Thyroid gland (tissue), 4 donors: ENCODE measurements at places on chromosomes 1 and 21. TPM values are rescaled to one million over a fixed set of nuclear protein-coding genes. Genes with fewer than 3 reads are reported as not detected.

DNA sequence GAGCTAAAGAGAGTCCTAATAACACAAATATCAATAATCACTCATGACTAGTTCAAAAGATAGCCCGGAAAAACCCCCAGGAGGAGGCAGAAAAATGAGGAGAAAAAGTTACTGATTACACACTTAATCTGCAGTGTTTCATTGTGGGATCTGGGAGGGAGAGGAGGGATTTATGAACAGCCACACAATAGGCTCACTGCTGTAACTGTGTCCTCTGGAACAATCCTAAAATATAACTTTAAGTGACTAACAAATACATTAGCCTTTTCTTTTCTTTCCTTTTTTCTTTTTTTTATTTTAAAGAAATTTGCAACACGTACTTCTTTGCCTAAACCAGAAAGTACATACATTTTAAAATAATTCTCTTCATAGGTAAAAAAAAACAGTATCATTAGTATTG lies 106.3 kb upstream of the LBR start:
- H3K4me3 ChIP-seq = no peak overlapping the region
- no peak overlapping the region for H3K27ac ChIP-seq
- H3K27me3 ChIP-seq = no peaks in the 10 kb centered on the region
- DNase-seq = no peak

The ZBTB8B gene
- total RNA-seq = not detected

GRCh38 chr1:202367271-202367670 lies 18.8 kb downstream of the PPP1R12B start:
- no peaks in the 10 kb centered on the region for H3K27me3 ChIP-seq
- no peak for DNase-seq
- no peak overlapping the region for H3K4me3 ChIP-seq
- H3K4me1 ChIP-seq = peaks cover 11% of the 10 kb centered on the region
- no peak overlapping the region for H3K27ac ChIP-seq
- no peaks in the 10 kb centered on the region for H3K36me3 ChIP-seq

The SDC3 gene
- total RNA-seq = 13.2 TPM

DNA sequence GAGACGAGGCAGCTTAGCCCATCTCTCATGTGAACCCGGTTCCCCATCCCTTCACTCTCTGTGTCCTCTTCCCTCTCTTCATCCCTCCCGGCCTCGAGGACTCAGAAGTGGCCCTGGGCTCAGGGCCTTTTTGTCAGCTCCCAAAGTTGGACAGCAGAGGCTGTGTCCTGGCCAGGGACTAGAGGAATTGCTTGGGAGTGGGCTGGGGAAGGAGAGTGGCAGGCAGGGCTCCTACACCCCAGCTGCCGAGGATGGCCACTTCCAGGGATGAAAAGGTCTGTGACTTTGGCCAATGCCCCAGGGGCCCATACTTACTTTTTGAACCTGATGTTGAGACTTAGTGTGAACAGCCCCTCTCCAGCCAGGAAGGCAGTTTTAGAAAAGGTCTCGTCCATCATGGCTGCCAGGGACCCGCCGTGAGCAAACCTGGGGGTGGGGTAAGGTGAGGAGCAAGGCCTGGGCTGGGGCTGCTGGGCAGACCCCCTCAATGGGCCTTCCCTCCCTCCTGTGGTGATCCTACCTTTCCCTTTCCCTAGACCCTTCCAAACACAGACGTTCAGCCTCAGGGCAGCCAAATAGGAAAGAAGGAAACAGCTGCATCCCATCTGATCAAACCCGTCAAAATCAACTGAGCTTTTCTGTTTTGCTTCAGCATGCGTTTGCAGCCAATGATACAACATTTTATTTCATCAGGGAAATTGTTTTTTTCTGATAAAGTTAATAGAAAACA lies 5.5 kb downstream of the THEM5 start:
- H3K27me3 ChIP-seq = no peaks in the 10 kb centered on the region
- H3K4me1 ChIP-seq = no peaks in the 10 kb centered on the region
- no peak overlapping the region for H3K27ac ChIP-seq
- H3K36me3 ChIP-seq = no peaks in the 10 kb centered on the region
- DNase-seq = no peak
- H3K4me3 ChIP-seq = no peak overlapping the region

DNA sequence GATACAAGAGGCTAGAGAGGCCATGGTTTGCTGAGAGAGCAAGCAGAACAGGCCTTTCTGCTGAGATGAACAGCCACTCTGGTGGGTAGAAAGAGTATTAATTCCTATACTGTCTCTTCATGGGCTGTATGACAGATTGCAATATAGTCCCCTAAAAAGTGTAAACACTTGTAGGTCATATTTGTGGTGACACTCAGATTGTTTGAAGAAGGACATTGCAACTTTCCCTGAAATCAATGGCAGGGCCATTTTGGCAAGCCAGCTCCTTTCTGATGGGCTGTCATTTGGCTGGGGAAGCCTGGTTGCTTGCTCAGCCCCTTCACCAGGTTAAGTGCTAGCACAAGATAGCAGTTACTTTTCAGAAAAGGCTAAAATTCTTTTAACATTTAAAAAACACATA lies 27.5 kb downstream of the RAB4A start:
- no peak for DNase-seq
- H3K27ac ChIP-seq = no peak overlapping the region
- no peaks in the 10 kb centered on the region for H3K36me3 ChIP-seq

The LRRC3 gene
- 0.78 TPM for total RNA-seq

DNA sequence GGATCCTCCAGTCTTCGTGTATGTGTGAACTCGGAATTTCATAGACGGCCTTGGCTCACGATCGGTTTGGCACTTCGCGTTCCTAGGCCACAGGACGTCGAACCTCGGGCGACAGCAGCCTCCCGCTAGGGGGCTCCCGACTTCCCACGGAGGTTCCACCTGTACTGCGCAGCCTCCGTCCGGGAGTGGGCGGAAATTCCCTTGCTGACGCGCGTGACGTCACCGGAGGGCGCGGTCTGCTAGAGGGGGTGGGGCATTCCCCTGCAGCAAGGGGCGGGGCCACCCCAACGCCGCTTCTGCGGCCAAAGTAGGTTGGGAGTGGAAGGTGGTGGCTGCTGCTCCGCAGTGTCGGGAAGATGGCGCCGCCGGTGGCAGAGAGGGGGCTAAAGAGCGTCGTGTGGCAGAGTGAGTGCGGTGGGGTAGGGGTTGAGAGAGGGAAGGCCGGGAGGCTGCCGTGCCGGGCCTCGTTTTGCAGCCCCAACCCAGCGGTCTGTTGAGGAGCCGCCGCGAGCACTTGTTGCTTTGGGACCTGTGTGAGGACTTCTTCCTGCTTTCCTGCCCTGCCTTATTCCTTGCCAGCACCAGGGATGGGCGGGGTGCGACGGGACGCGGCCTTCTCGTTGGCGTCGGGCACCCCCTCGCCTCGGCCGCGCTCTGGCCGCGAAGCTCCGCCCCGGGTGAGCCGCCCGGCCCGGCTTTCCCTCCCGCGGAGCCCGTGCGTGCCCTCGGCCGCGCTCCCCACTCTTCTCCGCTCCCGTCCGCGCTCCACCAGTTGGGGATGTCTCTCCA lies at the start of gene STXBP3:
Gene STXBP3 (plus strand): TSS at position 293 of the 789 bp plus-strand sequence. CDS start 64 bp downstream, at position 357.
- no peaks in the 10 kb centered on the region for H3K27me3 ChIP-seq
- H3K27ac ChIP-seq = peak within 1 kb of the TSS; percentile 94
- peaks cover 23% of the 10 kb centered on the region for H3K4me1 ChIP-seq
- H3K36me3 ChIP-seq = no peaks in the 10 kb centered on the region

DNA sequence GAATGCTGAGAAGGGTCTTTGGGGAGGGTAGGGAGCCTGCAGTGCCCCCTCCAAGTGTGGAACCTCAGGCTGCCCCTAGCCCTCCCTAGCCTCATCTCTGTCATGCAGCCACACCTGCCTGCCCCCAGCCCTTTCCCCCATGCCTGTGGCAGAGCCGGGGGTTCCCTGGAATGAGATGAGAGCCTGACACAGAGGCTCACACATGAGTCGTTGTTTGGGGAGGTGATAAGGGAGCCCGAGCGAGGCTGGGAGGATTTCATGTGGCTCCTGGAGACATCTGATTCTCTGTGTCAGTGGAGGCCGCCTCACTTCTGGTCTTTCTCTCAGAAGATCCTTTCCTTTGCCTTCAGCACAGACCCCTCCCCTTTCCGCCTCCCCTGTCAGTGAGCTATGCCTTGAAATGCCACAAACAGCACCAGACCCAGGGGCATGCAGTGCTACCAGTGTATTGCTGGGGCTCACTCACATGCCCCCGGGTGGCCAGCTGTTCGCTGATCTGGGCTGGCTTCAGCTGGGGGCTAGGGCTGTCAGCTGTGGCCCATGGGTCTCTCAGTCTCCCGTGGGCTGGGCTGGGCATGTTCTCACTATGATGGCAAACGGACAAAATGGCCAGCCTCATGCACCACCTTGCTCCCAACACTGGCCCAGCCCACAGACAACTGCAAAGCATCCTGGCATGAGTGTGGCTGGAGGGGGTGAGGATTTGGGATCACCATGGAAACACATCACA lies 102.6 kb downstream of the AJAP1 start:
- no peak overlapping the region for H3K27ac ChIP-seq
- no peak overlapping the region for H3K4me3 ChIP-seq
- no peaks in the 10 kb centered on the region for H3K27me3 ChIP-seq
- H3K4me1 ChIP-seq = no peaks in the 10 kb centered on the region

- H3K36me3 ChIP-seq = no peaks in the 10 kb centered on the region
- no peak overlapping the region for H3K27ac ChIP-seq
- no peak overlapping the region for H3K4me3 ChIP-seq
- no peaks in the 10 kb centered on the region for H3K4me1 ChIP-seq
These were observed 46.6 kb downstream of the SLC30A7 start for GRCh38 chr1:100942304-100943046.

- peak; percentile 97 for DNase-seq
- H3K27ac ChIP-seq = peak overlapping the region; percentile 99
- peak overlapping the region; percentile 99 for H3K4me3 ChIP-seq
- H3K4me1 ChIP-seq = peaks cover 42% of the 10 kb centered on the region
- H3K27me3 ChIP-seq = no peaks in the 10 kb centered on the region
These were observed 4.5 kb downstream of the HDGF start for GRCh38 chr1:156746728-156747631.

The FLG2 gene
- not detected for total RNA-seq

The CFHR2 gene
- total RNA-seq = not detected

GRCh38 chr1:168923521-168924136 lies 182.9 kb upstream of the ATP1B1 start:
- no peak overlapping the region for H3K27ac ChIP-seq
- no peaks in the 10 kb centered on the region for H3K4me1 ChIP-seq
- H3K4me3 ChIP-seq = no peak overlapping the region
- no peak for DNase-seq

DNA sequence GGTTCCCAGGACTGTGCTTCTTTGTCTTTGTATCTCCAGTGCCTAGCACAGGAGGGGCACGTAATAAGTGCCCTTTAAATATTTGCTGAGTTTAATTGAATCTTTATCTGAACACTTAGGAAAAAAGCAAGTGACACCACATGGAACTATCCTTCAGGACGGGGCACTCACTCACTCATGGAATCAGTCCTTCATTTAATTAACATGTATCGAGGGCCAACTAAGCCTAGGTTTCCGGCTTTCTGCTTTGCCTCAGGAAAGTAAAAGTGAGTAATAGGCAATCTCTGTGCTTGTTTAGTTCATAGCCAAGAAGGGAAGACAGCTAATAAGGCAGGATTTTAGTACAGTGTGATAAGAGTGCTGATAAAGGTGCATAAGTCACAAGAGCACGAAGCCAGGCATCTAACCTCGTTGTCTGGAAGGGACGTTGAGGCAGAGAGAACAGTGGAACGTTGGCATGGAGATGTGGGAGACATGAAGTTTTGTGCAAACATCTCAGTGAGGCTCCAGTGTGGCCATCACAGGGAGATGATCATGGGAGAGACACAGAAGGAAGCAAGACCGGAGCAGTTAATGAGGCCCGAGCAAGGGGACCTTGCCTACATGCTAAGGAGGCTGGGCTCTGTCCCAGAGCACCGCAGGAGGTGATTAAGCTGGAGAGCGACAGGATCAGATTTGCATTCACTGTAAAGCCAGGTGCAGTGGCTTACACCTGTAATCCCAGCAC lies 54.1 kb upstream of the TRIM67 start:
- no peak overlapping the region for H3K27ac ChIP-seq
- no peak for DNase-seq
- H3K4me1 ChIP-seq = no peaks in the 10 kb centered on the region
- H3K27me3 ChIP-seq = no peaks in the 10 kb centered on the region
- no peaks in the 10 kb centered on the region for H3K36me3 ChIP-seq
- H3K4me3 ChIP-seq = no peak overlapping the region

The LHX8 gene
- total RNA-seq = not detected

The IGSF5 gene
- 0.49 TPM for total RNA-seq

DNA sequence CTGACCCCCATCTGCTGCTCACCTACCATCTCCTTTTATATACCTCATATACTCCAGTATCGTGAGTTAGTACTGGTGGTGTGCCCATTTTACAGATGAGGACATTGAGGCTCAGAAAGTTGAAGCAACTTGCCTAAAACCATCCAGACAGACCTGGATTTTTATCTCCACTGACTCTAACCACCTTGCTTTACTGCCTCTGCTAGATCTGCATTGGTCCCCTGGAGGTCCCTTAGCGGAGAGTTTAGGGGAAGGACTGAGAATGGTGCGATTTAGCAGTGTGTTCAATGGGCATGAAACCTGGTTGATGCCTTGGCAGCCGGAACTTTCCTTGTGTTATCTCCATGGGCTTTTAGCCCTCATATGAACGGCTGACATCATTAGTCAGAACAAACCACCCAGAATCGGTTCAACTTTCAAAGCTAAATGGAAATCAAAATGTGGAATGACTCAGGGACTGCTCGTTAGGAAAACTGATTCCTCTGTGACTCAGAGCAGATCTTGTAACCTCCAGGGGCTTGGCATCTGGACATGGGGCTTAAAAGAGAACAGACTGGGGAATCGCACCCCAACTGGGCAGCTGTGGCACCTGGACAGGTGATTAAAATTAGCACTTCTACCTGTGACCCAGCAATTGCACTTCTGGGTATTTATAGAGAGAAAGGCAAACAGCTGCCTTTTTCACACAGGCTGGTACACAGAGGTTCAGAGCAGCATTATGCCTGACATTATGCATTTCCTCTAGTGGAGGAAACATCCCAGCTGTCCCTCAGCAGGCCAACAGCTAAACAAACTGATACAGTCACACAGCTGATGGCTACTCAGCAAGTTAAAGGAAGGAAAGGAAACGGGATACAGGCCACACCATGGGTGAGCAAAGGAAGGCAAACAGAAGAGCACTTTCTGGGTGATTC lies 25.3 kb downstream of the TMEM51 start:
- DNase-seq = no peak
- H3K4me1 ChIP-seq = peaks cover 6% of the 10 kb centered on the region
- no peaks in the 10 kb centered on the region for H3K27me3 ChIP-seq
- H3K4me3 ChIP-seq = no peak overlapping the region
- no peaks in the 10 kb centered on the region for H3K36me3 ChIP-seq

GRCh38 chr1:118989006-118989815 lies 1.1 kb upstream of the TBX15 start:
- H3K4me1 ChIP-seq = peaks cover 14% of the 10 kb centered on the region
- no peak for DNase-seq
- H3K36me3 ChIP-seq = no peaks in the 10 kb centered on the region

GRCh38 chr1:30852026-30852425 lies 56.5 kb downstream of the SDC3 start:
- no peak overlapping the region for H3K4me3 ChIP-seq
- peak overlapping the region; percentile 33 for H3K27ac ChIP-seq
- H3K4me1 ChIP-seq = no peaks in the 10 kb centered on the region
- no peaks in the 10 kb centered on the region for H3K27me3 ChIP-seq
- peak; percentile 84 for DNase-seq
- H3K36me3 ChIP-seq = no peaks in the 10 kb centered on the region
